Right cardiac atrium (tissue), 5 donors: ENCODE measurements at places on chromosomes 5 and 9. TPM values are rescaled to one million over a fixed set of nuclear protein-coding genes. Genes with fewer than 3 reads are reported as not detected.
A peak's percentile ranks its signal among the peaks of the same experiment; 100 is the strongest.

- DNase-seq, result no peak
These were observed 331.6 kb downstream of the ADGRV1 start for GRCh38 chr5:90890180-90890579.

DNA sequence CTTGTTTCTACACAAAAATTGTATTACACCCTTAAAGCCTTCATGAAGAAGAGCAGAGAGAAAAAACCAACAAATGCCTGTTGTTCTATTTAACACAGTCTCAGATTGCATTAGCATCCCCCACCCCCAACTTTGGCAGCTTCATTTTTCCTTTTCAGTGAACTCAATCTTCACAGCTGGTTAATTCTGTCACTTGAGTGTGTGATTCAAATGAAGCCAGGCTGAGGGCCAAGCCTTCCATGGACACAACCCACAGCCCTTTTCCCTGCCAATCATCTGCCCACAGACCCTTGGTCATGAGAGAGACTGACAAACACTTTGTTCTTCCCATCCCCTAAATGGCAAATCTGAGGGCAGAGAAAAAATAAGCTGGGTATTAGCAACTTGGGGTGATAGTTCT is 217.5 kb upstream of the NMUR2 start:
- peak; percentile 47 for DNase-seq

DNA sequence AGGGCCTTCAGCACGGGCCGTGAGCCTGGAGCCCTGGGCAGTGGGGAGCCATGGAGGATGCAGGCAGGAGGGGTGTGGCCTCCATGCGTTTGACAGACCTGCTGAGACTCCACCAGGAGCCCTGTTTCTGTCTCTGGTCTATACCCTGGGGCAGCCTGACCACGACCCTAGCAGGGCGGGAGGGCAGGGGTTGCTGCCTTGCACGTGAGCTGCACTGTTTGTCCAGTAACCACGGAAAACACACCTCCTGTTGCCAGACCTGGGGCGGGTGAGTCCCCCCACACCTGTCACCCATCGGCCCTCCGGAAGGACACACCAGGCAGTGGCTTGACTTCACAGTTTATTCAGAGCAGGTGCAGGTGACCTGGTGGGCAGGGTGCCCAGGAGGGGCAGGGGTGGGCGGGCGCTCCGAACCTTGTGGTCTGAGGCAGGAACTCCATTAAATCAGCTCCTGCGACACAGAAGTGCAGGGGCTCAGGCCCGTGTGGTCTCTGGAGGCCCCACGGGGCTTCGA is 3.9 kb downstream of the LCN8 start:
- no peak for DNase-seq

DNA sequence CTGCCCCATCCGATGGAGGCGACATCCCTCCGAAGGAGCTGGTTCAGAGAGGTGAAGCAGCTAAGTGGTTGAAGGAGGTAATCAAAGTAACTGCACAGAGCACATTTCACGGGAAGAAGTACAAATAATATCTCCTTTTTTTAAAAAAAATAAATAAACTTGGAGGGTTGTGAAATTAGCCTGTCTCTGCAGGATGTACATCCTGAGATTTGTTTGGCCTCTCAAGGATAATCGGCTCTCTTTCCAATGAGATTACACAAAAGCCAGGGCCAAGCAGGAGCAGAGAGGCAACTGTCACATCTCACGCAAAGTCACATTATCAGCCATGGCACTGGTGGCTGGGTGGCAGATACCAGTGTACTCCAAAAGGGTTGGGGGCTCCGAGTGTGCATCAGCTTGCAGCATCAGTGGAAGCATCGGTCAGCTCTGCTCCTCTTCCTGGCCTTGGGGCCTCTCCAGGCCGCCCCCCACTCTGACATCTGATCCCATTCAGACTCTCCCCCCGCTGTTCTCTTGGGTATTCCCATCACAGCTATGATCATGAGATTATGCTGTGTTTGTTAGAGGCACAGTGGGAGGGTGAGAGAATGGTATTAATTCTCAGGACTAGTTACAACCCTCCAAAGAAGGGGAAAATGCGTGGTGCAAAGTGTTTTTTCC is 109.9 kb downstream of the UGCG start:
- DNase-seq, result no peak

DNA sequence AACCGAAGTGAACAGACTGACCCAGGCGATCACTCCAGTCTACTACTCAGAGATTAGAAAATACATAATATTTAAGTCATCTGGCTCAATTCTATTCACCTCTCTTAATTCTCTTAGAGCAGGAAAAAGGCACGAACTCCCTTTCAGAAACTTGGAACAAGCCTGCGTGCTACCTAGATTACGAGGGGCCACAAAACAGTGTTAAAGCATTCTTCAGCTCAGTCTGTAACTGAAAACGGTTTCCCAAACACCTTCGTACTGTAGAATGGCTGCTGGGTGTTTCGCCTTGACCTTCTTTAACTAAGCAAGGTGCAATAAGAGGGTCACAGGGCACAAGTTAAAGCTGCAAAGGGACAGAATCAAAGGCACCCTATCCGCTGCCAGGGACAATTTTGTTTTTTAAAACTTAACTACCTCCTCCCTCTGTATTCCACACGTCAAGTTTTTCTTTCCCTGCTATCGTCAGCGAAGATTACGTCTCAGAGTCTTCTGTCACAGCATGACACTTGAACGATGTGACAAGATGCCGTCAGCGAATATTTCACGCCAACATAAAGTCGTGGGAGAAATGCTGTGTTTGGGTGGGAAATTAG is 687 bp downstream of the LYSMD3 start:
- DNase-seq, result no peak

DNA sequence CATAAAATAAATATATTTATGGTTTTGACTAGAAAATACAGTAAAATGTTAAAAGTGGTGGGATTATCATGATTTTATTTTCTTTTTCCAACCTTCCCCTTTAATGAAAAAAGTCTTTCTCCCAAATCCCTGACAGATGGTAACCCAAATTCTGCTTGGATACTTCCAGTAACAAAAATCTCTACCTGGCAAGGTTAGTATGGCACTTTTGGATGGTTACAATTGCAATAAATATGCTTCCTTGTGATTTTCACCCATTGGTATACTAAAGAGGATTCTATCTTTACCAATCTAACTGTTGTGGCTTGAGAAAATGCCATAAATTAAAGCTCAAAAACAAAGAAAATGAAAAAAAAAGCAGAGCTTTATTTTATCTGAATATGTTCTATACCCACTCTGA is 62.8 kb downstream of the GABRB2 start:
- no peak for DNase-seq

- no peak for DNase-seq
These were observed 31.5 kb upstream of the NCS1 start for GRCh38 chr9:130140706-130141105.

GRCh38 chr5:96143450-96143849 is 181.8 kb upstream of the ELL2 start:
- DNase-seq, result no peak

DNA sequence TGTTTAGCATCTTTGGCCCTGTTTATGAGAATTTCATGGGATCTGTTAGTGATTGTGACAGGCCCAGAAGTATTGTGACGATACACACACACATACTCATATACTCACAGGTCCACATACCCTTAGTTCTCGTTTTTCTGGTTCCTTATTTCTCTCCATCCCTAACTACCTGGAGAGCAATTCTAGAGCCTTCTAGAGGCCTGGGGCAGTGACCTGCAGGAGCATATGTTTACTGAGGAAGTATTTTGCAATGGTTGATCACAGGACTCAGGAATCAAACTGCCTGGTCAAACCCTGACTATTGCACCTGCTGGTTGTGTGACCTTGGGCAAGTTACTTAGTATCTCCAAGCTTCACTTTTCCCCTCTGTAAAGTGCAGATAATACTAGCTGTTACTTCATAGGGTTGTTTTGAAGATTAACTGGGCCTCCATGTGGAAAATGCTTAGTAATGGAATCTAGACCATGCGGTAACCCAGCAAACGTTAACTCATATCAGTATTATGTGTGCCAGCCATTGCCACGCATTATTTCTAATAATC is 8.7 kb downstream of the PAPPA start:
- DNase-seq, result no peak

DNA sequence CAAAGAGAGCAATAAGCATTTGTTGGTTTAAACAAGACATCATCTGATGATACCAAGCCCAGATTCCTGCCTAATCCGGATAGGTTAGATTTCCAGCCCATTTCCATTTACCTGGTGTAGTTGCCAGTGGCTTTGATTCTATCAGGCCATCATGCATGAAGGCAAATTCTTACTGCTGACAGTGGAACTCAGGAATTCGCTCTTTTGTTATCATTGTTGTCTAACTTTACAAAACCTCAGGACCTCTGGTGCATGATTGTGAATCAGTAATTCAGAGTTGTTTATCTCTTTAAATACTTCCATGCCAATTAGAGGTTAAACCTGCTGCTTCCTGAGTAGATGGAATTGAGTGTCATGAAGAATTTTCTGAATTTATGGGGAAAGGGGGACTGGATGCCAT is 76.5 kb downstream of the C9orf152 start:
- DNase-seq, result no peak

DNA sequence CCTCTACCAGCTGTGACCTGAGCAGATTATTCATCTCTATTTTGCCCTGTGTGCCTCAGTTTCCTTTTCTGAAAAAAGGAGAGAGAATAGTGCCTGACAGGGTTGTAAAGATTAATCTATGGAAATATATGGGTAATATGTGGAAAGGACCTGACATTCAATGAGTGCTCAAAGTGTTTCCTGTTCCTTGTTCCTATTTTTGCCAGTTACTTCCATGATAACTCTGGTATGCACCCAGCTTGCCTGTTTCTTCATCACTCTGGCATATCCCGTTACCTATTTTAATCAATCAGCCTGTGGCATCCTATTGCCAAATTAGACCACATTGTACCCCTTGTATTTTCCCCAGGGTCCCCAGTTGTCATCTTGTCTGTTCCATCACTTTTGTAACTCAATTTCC is 3.6 kb upstream of the ARAP3 start:
- DNase-seq, result no peak

DNA sequence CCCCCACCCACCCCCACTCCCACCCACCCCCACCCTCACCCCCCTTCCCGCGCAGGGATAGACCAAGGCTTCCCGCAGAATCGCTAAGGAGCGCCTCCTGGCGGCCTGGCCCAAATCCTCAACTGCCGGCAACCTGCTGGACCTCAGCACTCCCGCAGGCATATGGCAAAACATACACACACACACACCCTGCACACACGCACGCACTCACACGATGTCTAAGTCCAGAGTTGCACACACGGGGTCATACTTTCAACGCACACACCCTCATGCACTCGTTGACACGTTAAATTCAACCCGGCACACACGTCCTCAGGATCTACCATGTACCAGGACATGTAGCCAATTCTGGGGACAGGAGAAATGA is 1.7 kb downstream of the CPLX2 start:
- no peak for DNase-seq

Gene CCDC192
- not detected for total RNA-seq

Gene SMC2
- 9.6 TPM for total RNA-seq
